AG09319 (cell line): ENCODE measurements at places on chromosomes 7 and 10.
A peak's percentile ranks its signal among the peaks of the same experiment; 100 is the strongest.

GRCh38 chr7:77626586-77627308 is 69.5 kb upstream of the RSBN1L start:
- no peak for DNase-seq

GRCh38 chr7:37713613-37714012 is 30.0 kb downstream of the GPR141 start:
- no peak for DNase-seq

DNA sequence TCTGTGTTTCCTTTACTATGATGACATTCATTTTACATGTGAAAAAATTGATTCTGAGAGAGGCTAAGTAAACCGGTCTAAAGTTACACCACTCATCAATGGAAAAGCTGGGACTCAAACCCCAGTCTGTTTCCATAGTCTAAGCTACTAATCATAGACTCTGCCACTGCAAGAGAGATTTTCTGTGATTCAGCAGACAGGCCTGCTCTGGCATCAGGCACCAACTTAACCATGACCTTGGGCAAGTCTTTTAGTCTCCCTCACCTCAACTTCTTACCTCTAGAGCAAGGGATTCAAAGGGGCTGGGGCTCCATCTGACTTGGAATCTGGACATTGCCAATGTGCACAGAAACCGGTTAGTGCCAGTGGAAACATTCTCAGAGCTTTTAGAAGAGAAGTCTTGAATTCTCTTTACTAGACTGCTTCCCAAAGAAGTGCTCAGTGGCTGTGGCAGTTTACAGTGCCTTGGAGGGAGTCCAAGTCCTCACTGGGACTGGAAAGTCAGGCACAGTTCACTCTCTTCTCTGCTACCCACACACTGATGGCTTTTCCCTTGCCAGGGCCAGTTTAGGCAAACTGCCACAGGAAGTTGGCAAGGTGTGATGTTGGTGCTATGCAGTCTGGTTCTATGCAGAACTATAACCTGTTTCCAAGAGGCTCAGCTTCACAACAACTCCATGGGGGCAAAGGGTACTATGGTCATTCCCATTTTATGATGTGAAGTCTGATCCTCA is 4.5 kb upstream of the BLNK start:
- no peak for DNase-seq

DNA sequence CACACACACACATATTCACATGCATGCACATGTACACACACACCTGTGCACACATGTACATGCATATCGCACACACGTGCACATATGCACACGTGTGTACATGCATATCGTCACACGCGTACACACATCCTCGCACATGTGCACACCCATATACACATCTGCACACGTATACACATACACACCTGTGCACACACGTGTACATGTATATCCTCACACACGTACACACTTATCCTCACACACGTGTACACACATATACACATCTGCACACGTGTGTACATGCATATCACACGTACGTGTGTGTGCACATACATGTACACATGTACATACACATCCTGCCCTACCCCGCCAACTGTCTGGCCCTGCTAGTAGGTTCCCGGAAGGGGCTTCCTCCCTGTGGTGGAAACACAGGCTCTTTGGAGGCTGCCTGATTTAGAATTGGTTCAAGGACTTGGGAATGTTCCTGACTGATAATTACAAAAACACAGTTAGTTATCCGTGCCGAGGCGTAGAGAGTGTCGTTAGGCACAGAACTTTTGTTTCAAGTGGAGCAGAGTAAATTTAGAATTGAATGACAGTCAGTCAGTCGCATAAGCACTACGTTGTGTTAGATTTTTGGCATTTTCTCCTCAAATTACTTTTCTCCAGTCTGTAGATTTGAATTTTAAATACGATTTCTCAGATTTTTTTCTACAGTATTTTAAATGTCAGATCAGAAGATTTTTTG is 18.5 kb upstream of the PRKAR1B start:
- no peak for DNase-seq

GRCh38 chr7:78134256-78134655 is 335.7 kb downstream of the PHTF2 start:
- DNase-seq: peak; percentile 48

GRCh38 chr10:69912589-69912988 is 110.9 kb downstream of the COL13A1 start:
- no peak for DNase-seq

DNA sequence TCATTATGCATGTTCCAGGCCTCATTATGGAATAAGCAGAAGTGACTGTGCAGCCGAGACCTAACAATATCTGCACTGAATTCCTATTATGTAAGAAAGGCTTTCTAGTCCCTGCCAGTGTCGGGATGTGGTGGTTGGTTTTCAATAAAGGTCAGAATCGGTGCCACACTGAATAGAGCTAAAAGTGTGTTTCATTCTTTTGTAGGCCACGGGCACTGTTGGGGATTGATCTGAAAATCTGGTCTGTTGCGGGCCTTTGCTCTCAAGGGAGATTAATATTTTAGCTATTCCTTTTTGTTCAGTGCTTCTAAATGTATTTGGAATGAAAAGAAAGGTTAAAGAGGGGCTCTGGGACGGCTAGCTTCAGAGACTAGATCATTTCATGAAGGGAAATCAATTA is 559.4 kb upstream of the GALNT17 start:
- DNase-seq: no peak

DNA sequence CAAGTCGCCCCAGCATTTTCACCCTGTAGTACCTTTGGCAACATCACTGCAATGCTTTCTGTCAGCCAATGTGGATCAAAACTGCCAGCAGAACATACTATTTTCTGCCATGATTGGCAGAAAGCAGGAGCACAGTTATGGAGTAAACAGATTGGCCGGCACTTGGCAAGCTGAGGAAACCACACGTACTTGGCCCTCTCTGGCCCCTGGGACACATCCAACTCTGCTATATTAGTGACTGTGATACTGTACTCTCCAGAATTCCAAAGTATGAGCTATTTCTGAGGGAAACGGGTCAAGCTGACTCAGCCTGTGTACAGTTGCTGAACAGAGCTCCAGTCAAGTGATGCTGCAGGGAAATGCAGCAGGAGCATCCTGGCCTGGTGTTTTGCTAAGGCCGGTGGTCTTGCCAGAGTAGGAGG is 39.8 kb upstream of the LANCL2 start:
- peak; percentile 85 for DNase-seq

DNA sequence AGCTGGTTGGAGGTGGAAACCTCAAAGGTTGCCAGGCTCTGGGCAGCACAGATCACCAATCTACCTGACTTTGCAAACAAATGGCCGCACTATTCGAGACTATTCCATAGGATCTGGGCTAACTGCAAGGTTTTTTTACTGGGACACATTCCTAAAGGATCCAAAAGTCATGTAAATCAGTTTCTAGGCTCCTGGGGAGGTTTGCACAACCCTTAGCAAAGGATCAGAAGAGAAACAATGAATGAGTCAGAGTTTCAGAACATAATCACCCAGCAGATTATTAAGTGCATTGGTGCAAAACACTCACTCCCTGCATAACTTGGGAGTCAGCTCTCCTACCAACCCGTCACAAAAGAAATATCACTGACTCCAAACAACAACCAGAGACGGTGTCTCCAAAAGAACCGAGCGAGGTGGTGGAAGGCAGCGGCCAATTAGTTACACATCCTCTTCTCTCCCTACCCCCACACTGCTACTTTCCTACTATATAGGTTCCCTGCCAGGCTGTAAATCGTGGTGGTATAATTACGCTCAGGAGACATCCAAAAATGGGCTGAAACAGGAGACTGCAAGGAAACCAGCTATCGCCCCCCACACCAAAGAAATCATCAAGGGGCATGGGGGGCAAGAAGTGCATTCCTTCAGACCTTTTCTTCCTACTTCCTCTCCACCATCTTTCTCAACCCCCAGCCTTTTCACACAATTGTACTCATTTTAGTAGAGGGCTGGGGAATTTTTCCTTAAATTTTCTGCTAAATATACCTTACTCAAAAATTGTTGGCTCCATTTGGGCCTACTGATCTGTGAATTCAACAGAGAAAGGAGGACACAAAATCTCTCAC is 3.2 kb downstream of the UBE2H start:
- DNase-seq: peak; percentile 51

- no peak for DNase-seq
These were observed 230.0 kb upstream of the HABP2 start for GRCh38 chr10:113322843-113323242.

DNA sequence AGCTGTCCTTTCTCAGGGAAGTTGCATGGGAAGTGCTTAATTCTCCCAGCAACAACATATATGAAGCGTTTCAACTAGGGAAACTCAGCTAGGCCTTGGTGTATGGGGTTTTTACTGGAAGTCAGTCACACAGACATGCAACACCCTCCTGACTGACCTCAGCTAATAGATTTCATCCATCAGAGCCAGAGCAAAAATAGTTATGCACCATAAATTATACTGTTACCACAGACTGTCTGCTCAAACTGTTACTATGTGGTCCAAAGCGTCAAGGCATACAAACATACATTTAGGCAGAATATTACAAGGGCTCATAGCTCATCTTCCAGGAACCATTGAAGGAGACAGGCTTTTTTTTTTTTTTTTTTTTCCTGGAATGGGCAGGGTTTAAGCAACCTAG is 417.9 kb downstream of the ANKRD7 start:
- DNase-seq: no peak
